Left renal cortex interstitium (tissue), 4 donors: ENCODE measurements at places on chromosomes 12 and 14. TPM values are rescaled to one million over a fixed set of nuclear protein-coding genes. Genes with fewer than 3 reads are reported as not detected.

- DNase-seq: no peak
Measured at GRCh38 chr12:111457577-111457976, 51.9 kb downstream of the SH2B3 start.

DNA sequence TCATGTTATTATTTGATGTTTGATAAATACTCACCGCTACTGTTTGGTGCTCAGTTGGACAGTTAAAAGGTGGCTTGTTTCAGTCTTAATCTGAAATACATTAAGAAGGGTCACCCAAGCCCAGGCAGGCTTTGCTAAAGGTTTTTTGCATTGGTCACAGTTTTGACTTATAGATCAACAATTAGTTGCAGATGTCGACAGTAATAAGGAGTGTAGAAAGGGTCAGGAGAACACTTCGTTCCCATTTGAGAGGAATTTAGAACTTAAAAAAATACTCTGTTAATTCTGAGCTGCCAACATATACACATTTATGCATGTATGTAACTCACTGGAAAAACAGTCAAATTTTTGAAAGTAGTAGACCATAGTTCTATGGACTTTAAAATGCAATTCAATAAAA is 130.3 kb downstream of the TMEM30B start:
- no peak for DNase-seq

GRCh38 chr14:92185559-92185958 is 63.8 kb downstream of the CPSF2 start:
- no peak for DNase-seq

DNA sequence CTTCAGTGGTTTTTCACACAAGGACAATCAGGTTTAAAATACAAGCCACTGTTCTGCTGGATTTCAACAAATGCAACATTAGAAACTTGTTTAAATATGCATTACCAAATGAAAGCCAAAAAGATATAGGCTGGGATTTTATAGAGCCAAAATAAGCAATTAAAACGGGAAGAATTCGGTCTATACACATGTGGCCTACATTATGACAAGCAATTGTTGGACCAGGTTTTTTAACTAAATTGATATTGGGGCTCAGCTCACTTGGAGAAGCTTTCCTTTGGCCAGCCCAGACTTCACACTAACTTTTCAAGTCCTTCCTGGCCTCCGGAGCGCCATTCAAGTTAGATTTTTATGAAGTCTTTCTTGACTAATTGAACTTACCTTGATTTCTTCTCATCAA is 16.9 kb upstream of the PDE3A start:
- no peak for DNase-seq

- no peak for DNase-seq
Measured at GRCh38 chr12:98730412-98730811, 85.3 kb downstream of the APAF1 start.

DNA sequence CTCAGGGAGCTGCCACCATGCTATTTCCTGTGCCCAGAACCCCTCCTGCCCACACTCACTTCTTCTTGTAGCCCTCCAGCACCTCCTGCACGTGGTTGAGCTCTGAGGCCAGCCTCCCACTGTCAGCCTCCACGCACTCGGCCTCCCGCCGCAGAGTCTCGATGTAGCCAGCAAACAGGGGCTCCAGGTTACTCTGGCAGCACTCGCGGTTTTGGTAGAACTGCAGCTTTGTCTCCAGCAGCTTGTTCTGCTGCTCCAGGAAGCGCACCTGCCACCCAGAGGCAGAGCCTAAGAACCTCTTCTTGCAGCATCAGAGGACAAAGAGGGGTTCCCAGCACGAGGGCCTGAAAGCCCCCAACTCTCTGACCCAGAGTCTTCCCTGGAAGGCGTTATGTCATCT is 2.1 kb downstream of the KRT83 start:
- no peak for DNase-seq

GRCh38 chr14:23301969-23302289 is 730 bp downstream of the PPP1R3E start:
- no peak for DNase-seq

GRCh38 chr12:1796515-1797010 is 23.8 kb upstream of the LRTM2 start:
- no peak for DNase-seq

GRCh38 chr14:54715239-54715638 is 148.3 kb downstream of the SAMD4A start:
- DNase-seq: no peak

GRCh38 chr14:76656592-76656991 is 104.7 kb upstream of the VASH1 start:
- DNase-seq: no peak

DNA sequence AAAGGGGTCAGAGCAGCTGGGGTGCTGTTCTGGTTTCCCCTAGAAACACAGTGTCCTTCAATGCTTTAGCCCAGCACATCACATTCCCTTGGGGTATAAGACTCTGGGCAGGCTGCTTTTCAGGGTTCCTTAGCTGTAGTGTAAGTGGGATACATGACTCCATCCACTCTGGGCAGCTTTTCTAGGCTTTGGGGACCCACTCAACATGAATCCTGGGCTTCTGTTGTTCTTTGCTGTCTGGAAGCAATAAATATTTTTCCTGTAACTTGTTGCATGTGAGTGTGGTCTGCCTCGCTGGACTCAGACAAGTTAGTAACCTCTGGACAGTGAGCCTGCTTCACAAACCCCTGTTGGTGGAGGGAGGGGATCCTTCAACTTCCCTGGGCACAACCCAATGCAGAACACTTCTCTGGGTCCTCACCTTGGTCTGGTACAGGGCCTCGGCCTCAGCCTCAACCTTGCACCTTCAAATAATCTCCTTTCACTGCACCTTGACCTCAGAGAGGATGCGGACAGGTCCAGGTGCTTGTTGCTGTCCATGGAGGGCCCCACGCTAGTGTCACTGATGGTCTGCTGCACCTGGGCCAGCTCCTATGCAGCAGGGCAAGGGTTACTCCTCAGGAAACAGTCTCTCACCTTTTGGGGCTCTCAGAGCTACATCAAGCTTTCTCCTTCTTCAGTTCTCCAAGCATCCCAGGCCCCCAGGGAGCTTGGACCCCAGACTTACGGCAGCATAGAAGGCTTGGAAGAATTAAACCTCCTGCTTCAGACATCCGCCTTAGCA is 13.5 kb upstream of the KRT73 start:
- DNase-seq: no peak

DNA sequence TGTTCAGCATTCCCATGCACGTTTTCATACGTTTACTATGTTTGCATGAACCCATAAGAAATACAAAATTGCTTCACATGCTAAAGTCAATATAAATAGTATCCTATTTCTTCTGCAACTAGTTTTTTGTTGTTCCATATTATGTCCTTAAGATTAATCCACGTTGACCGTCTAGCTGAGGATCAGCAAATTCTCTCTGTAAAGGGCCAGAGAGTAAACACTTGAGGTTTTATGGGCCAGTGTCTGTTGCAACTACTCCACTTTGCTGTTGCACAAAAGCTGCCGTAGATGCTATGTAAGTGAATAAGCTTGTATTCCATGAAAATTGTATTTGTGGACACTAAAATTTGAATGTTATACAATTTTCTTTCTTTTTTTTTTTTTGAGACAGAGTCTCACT is 21.1 kb upstream of the PITPNM2 start:
- DNase-seq: no peak

DNA sequence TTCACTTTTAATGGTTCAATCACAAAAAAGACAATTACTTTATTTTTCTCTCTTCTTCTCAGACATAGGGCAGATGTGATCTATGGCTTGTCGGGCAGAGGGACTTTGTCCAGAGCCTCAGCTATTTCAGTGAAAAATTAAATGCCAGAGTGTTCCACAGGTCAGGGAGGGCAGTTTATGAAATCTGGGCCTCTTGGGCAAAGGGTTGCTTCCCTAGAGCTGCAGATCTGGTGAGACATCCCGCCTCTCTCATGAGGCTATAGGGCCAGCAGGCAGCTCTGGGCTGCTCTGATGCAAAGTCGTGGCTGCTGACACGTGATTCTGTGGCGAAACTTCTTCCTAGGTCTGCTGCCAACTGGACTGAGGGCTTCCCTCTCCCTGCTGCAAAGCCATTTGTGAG is 6.0 kb downstream of the CLMN start:
- no peak for DNase-seq

- no peak for DNase-seq
Measured at GRCh38 chr12:2641761-2642160, 153.0 kb upstream of the FKBP4 start.

DNA sequence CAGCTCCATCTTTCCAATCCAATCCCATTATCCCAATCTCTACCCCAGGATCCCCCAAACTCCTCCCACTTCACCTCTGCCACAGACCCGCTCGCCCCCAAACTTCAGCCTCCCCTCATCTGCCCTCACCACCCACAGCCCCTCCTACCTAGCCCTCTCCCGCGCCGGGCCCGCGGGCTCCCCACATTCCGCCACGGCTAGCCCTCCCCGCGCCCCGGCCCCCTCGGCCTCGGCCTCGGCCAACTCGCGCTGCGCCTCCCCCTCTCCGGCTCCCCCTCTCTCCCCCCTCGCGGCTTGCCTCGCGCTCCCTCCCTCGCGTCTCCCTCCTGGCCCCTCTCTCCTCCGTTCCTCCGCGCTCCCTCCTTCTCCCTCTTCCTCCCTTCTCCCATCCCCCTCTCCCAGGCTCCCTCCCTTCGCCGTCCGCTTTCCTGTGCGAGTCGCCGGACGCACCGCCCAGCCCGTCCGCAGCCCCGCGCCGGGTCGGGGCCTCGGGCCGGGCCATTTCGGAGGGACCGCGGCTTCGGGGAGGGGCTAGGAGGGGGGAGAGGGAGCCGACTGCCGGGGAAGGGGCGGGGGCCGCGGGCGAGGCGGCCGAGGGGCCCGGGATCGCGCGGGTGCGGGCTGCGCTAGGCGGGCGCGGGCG is at the start of gene ATN1:
TSS of gene ATN1 (plus strand) at position 581 of the 643 bp plus-strand sequence. CDS start 6,043 bp downstream, outside the sequence.
- DNase-seq: no peak

- no peak for DNase-seq
Measured at GRCh38 chr12:83784298-83784890, 1097.7 kb downstream of the TMTC2 start.

DNA sequence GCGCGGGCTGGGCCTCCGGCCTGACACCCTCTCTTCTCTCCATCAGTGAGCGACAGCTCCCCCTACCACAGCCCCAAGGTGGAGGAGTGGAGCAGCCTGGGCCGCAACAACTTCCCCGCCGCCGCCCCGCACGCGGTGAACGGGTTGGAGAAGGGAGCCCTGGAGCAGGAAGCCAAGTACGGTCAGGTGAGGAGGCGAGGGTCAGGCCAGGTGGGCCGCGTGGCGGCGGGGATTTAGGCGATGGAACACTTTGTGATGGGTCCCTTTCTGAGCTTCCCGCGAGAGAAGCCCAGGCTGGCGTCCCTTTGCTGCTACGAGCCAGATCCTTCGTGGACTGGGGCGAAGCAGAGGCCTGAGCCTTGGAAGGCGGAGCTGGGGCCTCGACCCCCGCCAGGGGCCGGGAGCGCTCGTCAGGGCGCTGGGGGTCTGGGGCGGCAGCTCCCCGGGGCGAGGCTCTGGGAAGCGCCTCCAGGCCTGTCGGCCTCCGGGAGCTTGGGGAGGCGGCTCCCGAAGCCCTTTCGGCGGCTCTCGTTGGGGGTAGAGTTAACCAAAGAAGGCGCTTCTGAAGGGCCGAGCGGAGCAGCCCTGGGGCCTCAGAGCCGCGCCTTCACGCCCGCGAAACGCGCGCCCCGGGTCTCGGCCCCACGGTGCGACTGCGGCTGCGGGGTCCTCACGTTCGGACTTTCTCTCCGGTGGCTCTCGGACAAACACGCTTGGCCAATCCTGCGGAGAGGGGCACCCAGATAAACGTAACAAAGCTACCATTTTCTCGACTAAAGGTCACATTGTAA is 5.0 kb downstream of the PAX9 start:
- DNase-seq: no peak

GRCh38 chr12:31477687-31478086 is 113.2 kb downstream of the DENND5B start:
- DNase-seq: no peak

DNA sequence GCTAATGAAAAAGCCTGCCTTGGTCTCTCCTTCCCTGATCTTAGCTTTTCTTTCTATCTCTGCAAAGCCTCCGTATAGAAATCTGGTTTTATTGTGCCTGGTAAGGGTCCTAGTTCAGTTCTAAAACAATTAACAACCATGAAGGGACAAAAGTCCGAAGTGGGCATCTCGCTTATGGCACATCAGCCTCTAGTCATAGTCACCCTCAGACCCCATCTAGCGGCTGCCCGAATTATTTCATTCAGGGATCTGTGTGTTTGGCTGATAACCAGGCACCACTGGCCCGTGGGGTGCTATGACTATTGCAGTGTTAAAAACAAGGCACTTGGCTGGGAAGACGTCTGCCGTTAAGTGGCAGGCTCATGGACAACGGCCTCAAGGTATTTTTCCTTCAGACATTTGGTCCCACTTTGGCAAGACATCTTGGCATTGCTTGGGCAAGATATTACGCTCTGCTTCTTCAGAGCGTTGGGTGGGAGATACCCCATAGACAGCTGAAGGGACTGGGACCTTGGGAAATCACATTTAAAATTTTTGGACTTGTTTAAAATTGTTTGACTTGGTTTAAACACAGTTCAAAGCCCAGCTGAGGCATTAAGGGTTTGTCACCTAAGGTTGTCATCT is 87.1 kb downstream of the SINHCAF start:
- no peak for DNase-seq

GRCh38 chr12:106154751-106155273 is 16.1 kb upstream of the NUAK1 start:
- DNase-seq: no peak

DNA sequence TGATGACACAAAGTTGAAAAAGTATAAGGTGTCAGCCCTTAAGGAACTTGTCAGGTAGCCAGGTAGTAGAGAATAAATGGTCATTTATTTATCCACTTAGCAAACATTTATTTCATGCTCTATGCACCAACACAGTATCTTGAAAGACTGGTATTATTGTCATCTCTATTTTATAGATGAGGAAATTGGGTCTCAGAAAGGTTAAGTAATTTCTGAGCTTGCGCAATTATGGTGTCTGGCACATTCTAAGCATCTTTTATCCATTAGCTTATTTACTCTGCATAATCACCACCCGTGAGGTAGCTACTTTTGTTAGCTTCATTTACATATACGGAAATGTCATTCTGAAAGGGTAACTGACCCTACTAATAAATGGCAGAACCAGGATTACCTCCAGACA is 2.5 kb upstream of the UTP20 start:
- no peak for DNase-seq

The SLC38A2 gene
- 182 TPM for polyA plus RNA-seq

The MFAP5 gene
- 3.5 TPM for polyA plus RNA-seq

The RALGAPA1 gene
- 43.0 TPM for polyA plus RNA-seq

The ALDH1L2 gene
- 0.92 TPM for polyA plus RNA-seq

The L3HYPDH gene
- 38.6 TPM for polyA plus RNA-seq

The CNTN1 gene
- polyA plus RNA-seq: 68.1 TPM

The NRIP2 gene
- polyA plus RNA-seq: 35.5 TPM

The LRRC9 gene
- 2.3 TPM for polyA plus RNA-seq

The SOAT2 gene
- polyA plus RNA-seq: 1.9 TPM

The ARHGEF25 gene
- polyA plus RNA-seq: 38.2 TPM

The LHX5 gene
- polyA plus RNA-seq: not detected

The KRT83 gene
- polyA plus RNA-seq: not detected

The ENDOU gene
- 0.46 TPM for polyA plus RNA-seq
